NCI-H1694 (cell line): ENCODE measurements at places on chromosomes 4 and X.

DNA sequence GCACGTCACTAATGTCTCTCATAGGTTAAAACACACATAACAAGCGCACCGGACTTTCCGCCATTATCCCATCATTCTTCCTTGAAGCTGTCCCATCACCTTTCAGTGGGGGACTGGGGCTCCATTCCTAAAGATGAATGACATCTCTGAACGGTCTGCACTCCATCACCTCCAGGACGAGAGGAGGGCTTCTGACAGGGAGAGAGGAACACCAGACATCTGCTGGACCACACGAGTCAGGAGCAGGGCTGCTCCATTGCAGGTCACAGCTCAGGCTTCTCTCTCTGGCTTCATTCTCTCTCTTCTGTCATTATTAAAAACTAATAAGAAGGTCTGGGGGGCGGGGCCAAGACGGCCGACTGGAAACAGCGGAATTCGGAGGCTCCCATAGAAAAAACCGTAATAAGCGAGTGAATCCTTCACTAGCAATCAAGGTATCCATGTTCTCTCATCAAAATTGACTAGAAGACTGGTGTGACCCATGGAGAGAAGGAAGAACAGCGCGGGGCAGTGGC lies 289.8 kb downstream of the LDB2 start:
- no peak for DNase-seq

- DNase-seq = no peak
Observed at GRCh38 chrX:152231106-152231505, 92.7 kb upstream of the MAGEA10 start.

- no peak for DNase-seq
Observed at GRCh38 chrX:10111364-10112148, 45.2 kb upstream of the CLCN4 start.

GRCh38 chrX:147403040-147403439 lies 508.7 kb upstream of the FMR1 start:
- DNase-seq = no peak

- no peak for DNase-seq
Observed at GRCh38 chrX:143570782-143571181, 53.5 kb upstream of the SPANXN3 start.
